Stimulated activated CD8-positive, alpha-beta memory T cell treated with anti-CD3 and anti-CD28 coated beads, Interleukin-4, amount 100 ng/mL, for 48 hours (primary cell): ENCODE measurements at places on chromosomes 11 and 22.

- no peak for DNase-seq
These were observed 48.9 kb downstream of the RTL6 start for GRCh38 chr22:44449061-44449682.

DNA sequence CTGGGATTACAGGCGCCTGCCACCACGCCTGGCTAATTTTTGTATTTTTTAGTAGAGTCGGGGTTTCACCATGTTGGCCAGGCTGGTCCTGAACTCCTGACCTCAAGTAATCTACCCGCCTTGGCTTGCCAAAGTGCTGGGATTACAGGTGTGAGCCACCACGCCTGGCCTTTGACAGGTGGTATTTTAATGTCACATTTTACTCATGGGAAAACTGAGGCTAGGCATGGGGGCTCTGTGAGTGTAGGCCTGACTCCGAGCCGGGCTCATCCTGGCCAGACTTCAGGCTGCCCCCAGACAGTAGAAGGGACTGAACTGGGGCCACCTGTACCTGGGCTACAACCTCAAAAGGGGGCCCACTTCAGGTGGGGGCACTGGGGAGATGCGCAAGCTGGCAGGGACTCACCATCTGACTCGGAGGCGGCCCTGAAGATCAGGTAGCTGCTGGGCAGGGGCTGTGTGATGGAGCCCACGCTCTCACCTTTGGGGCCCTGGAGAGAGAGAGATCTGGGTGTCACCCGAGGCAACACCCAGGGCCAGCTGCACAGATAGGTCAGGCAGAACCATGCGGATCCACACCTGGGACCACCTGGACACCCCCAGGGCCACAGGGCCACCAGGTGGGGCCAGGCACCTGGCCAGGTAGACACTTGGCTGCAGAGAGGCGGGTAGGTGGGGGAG lies 45.8 kb downstream of the OSBPL5 start:
- DNase-seq: no peak

DNA sequence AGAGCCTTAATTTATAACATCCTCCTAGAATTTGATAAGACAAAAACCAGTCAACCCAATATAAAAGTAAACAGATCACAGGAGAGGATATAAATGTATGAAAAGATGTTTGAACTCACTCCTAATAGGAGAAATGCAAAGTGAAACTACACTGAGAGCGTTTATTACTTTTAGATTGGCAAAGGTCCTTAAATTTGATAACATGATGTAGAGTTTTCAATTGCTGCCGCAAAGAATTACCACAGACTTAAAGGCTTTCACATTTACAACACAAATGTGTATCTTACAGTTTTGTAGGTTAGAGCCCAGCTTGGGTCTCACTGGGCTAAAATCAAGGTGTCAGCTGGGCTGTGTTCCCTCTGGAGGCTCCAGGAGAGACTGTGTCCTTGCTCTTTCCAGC lies 9.1 kb upstream of the POU2AF2 start:
- DNase-seq: no peak

DNA sequence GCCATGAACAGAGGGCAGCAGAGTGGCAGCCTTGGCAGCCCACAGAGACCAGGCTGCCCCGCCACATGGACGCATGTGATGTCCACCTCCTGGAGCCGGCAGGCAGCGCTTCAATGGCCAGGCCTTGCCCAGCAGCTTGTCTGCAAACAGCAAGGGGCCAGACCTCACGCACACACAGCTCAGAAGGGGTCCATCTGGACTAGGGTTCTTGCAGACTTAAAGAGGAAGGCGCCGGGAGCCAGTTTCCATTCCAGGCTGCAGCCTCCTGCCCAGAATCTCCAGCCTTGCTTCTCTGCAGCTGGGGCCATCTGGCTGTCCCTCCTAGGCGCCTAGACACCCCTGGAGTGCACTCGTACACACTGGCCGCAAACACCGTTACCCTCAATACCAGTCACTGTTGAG lies 91.9 kb upstream of the TMEM45B start:
- no peak for DNase-seq
